ENCODE measurements at places on chromosomes 12 and 14. TPM values are rescaled to one million over a fixed set of nuclear protein-coding genes. Genes with fewer than 3 reads are reported as not detected.

The GRIP1 gene
- polyA plus RNA-seq: 2.3 TPM

The TCL1A gene
- not detected for polyA plus RNA-seq

The LRRC43 gene
- 2.3 TPM for polyA plus RNA-seq

The PPP4R4 gene
- polyA plus RNA-seq: 0.27 TPM

The FGF23 gene
- polyA plus RNA-seq: 0.68 TPM

The OTOGL gene
- 8.1 TPM for polyA plus RNA-seq

The DYNC1H1 gene
- polyA plus RNA-seq: 188 TPM

The FOXM1 gene
- polyA plus RNA-seq: 0.20 TPM

The B4GALNT3 gene
- polyA plus RNA-seq: 27.5 TPM
